ENCODE measurements at places on chromosomes 2 and 18.

GRCh38 chr2:39991298-39991697, 212.2 kb upstream of the THUMPD2 start:
- DNase-seq, result no peak

DNA sequence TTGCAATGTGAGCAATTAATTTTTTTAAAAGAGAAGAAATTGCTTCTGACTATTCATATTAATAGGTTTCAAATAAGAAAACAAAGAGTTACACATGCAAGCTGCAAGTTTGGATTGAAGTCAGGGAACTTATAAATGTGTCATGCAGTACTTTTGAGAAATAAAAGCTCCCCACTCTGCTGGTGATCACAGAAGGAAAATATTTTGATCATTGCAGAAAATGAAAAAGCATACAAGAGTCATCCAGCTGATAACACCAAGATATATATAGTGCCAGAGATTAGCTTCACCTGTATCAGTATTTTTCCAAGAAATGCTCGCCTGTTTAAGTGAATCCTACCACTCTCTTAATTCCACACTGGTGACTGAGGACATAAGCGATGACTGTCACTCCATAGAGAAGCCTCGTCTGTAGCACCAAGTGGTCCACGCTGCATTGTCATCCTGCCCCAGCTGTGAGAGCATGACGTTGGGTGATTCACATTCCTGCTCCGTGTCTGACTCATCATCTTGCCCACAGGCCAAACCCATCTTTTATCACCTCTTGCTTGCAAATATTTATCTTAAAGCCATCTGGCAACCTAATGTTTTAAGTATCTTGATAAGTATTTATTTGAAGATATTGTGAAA, 178.0 kb downstream of the ASXL3 start:
- no peak for DNase-seq

DNA sequence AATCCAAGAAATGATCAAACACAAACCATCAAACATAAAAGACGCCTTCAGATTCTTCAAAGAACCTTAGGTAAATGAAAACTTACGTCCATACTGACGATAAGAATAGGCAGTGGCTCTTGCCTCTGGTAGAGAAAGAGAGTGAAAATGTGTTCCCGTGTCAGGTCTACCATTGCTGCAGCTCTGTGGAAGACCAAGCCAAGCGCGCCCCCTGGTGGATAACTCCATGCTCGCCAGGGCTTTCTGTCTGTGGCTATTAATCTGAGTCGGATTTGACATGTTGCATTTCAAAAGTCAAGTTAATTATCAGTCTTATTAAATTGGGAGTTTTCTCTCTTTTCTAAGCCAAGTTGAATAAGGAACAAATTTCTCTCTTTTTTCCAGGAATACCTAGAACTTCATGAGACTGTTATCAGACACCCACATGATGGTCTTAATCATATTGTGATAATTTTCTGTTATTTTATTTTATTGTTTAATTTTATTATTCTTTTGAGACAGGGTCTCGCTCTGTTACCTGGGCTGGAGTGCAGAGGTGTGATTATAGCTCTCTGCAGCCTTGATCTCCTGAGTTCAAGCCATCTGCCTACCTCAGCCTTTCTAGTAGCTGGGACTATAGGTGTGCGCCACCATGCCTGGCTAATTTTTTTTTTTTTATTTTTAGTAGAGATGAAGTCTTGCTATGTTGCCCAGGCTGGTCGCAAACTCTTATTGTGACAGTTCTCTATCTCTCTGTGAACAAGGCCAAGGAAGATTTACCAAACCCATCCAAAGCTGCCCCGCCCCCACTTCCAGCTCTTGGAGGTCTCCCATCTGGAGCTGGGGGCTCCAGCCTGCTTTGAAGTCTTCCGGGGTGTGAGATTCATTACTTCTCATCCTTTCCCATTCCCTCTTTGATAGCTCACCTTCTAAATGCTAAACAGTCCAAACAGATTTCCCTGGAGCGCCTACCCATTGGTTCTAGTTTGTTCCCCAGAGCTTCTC, 15.8 kb upstream of the ZAP70 start:
- peak; percentile 88 for DNase-seq

- DNase-seq, result peak; percentile 48
These were observed 3.9 kb upstream of the ID2 start for GRCh38 chr2:8677646-8678592.

GRCh38 chr18:41165625-41166024, 789.4 kb upstream of the PIK3C3 start:
- DNase-seq, result no peak

DNA sequence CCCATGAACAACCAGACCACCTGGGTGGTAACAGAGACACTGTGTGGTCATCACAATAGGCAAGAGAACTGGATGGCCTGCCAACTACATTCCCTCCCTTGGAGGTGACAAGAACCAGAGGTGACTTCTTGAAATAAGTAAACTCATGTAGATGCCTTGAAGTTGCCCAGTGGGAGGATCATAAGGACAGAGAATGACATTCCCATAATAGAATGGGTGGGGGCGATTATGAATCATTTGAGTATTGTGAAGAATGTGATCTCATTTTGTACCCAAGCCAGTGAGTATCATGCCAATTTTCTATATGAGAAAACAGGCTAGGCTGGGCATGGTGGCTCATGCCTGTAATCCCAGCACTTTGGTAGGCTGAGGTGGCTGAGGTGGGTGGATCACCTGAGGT, 211.4 kb upstream of the GYPC start:
- no peak for DNase-seq

GRCh38 chr2:195251214-195251613, 405.8 kb upstream of the SLC39A10 start:
- no peak for DNase-seq

DNA sequence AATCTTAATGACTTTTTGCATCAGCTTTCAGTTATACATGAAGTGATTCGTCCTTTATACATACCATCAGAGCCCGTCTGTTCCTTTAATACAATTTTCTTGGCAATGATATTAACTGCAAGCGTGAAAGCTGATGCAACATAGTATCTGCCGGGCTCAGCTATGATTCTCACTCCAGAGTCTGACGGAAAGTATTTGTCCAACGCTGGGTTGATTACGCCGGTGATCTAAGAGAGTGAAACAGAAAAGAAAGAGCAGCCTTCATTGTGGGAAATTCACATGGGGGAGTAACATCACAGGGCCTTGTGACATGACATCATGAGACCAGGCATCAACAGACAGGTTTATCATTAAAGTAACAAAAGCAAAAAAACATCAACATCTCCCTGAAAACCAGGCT, 6.2 kb downstream of the ODC1 start:
- no peak for DNase-seq

DNA sequence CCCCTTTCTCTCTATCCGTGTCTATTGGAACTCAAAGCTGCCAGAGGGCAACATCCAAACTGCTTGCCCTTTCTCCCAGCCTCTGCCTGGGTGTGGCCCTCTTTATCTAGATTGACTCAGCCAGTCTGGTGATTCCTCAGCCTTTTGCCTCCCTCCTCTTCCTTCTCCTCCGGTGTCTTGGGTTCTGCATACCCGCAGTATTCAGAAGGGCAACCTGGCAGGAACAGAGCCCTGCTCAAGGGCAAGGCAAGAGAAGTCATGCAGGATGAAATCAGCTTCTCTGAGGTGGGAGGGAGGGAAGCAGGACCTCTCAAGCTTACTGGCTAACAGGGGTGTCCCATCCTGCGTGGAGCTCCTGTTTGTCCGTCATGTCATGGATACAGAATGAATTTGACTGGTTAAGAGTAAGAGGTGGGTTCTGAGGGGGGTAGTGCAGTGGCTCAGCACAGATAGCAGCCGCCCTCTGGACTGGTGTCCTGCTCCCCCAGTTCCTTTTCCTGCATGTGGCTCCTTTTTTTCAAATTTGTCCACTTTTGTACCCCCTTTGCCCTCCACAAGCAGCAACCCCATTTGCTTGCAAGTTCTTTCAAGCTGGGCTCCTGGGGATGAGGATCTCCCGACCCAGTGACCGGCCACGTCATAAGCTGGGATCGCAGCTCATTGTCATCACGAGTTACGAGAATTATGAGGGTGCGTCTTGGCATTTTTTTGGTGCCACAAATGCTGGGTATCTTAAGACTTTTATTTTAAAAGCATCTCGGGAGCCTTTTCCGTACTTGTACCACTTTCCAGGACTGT, 154.1 kb downstream of the FHOD3 start:
- no peak for DNase-seq

DNA sequence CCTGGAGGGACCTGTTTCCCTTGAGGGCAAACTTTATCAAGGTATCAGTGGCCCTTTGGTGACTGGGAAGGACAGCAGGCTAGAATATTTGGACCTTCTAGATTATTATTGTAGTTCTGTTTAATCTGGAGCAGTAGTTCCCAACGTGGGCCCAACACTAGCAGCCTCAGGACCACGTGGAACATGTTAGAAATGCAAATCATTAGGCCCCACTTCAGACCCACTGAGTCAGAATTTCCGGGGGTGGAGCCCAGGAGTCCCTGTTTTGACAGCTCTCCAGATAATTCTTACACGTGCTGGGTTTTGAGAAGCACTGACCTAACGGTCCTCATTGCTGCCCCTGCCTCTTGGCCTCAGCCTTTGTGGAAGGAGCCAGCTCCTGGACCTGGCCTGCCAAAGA, 25.5 kb upstream of the DYNC2LI1 start:
- DNase-seq, result no peak

GRCh38 chr18:57674891-57675290, 53.3 kb upstream of the NARS1 start:
- no peak for DNase-seq

DNA sequence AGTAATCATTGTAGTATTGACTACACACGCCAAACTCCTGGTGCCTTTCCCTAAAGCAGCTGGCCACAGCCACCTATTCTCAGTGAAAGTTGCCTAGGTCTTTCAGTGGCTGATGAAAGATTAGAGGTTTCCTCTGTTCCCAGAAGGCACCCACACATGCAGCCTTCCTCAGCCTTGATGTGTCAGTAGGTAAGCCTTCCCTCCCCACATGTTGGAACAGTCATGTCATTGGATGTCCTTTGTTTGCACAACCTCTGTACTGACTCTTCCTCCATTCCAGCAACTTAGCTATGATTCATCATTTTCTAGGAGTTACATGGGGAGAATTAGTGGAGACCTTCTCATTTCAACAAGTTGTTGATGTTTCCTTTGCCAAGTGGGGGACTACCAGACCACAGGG, 630.8 kb upstream of the SLC39A10 start:
- no peak for DNase-seq

- DNase-seq, result no peak
These were observed 15.6 kb upstream of the CYTIP start for GRCh38 chr2:157459486-157459885.

- DNase-seq, result no peak
These were observed 70.3 kb upstream of the COL5A2 start for GRCh38 chr2:189249901-189250300.

DNA sequence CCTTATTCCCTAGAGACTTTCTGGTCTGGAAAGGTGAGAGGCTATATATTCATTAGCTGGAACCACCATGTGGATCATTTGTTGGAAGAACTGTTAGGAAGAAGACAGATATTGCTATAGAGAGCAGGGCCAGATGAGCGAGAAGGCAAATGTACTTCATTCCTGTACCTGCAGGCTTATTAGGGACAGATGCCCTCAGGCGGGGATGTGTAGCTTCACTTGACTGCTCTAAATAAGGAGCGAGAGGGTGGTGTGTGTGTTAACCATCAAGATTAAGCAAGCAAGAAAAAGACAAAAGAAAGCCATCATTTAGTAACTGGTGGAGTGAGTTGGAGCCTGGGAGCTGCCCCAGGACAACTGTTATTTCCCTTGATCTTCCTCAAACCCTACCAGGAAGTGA, 36.4 kb downstream of the NEDD4L start:
- DNase-seq, result no peak

GRCh38 chr2:233273120-233273519, 21.6 kb downstream of the ATG16L1 start:
- DNase-seq, result no peak

DNA sequence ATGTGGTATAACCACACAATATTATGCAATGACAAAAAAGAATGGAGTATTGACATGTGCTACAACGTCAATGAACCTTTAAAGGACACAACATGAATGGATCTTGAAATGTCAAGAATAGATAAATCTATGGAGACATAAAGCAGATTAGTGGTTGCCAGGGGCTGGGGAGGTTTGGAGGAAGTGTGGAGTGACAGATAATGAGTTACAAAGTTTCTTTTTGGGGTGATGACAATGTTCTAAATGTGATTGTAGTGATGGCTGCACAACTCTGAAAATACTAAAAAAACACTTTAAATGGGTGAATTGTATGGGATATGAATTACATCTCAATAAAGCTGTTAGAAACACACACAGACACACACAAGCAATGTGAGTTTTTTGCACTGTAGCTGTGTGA, 37.4 kb upstream of the C1D start:
- no peak for DNase-seq

DNA sequence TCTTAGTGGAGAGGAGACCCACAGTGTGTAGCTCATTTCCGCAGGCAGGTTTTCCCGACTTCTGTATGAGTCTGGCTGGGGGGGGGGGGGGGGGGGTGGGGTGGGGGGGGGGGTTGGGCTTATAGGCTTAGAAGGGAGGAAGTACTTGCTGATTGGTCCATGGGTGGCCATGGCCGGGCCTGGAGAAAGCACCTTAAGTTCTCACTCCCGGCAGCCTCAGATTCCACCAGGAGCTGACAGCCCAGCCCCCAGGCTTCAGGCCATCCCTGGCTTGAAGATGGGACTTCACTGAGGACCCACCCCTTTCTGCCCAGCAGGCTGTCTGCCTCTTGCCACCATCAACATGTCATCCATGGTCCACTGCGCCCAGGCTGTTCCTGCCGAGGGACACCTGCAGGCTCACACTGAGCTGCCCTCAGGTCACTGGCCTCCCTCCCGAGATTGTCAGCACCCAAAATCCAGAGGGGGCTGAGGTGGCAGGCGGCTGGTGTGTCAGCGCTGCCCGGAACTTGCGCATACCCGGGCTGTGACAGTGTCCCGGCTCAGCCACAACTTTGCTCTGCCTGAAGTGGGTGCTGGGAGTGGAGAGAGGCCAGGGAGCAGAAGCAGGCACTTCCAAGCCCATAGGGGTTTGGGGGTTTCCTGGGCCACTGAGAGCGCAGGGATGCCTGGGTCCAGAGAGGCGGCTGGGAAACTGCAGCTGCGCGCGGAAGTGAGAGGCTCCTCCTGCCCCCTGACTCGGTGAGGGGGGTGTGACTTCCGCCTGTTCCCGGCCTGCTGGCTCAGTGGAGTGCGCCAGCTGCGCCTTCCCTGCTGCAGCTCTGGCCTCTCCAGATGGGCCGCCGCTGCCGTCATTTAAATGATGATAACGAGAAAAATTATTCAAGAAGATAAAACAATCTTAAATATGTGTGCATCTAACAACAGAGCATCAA, 256.1 kb downstream of the RPRM start:
- DNase-seq, result no peak

GRCh38 chr18:58139459-58140386, 95.7 kb downstream of the NEDD4L start:
- DNase-seq, result no peak

- no peak for DNase-seq
These were observed 13.7 kb downstream of the HES6 start for GRCh38 chr2:238225911-238226697.

DNA sequence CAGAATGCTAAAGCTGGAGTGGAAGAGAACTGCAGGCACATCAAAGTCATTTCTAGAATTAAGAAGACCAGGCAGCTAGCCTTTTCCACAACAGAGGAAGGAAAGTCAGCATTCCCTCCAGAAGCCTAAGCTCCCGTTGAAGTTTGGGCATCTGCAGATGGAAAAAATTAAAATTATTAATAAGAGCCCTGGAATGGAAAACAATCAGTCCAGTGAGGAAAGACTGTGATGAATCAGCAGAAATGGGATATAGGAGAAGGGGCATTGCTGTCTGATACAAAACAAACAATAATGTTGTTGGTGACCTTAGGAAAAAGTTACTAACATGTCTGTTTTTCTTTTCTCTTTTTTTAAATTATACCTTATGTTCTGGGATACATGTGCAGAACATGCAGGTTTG, 450.7 kb upstream of the SLC14A2 start:
- no peak for DNase-seq
